Sigmoid colon (tissue), 7 donors: ENCODE measurements at places on chromosomes 3 and 15. TPM values are rescaled to one million over a fixed set of nuclear protein-coding genes. Genes with fewer than 3 reads are reported as not detected.

The FEZF2 gene
- polyA plus RNA-seq: not detected

The RTP3 gene
- polyA plus RNA-seq: not detected

The MYL3 gene
- 8.4 TPM for polyA plus RNA-seq

The NUSAP1 gene
- 34.7 TPM for polyA plus RNA-seq

The REC114 gene
- polyA plus RNA-seq: not detected

The RHCG gene
- polyA plus RNA-seq: 3.0 TPM

The PTPRG gene
- polyA plus RNA-seq: 1.2 TPM

The TMEM44 gene
- 25.7 TPM for polyA plus RNA-seq

The SEMA3B gene
- polyA plus RNA-seq: 15.3 TPM

The KLHL6 gene
- 10.3 TPM for polyA plus RNA-seq

The ECE2 gene
- not detected for polyA plus RNA-seq

The C3orf20 gene
- not detected for polyA plus RNA-seq

The TLE3 gene
- 21.0 TPM for polyA plus RNA-seq

The RYR3 gene
- 0.38 TPM for polyA plus RNA-seq

The MTHFS gene
- 46.2 TPM for polyA plus RNA-seq

The ADAMTS17 gene
- 1.4 TPM for polyA plus RNA-seq

The PRSS50 gene
- polyA plus RNA-seq: 0.03 TPM

The NANOGP8 gene
- polyA plus RNA-seq: not detected

The KNG1 gene
- polyA plus RNA-seq: not detected

The GRIP2 gene
- polyA plus RNA-seq: 0.90 TPM

The UBXN7 gene
- 4.2 TPM for polyA plus RNA-seq

The GHSR gene
- polyA plus RNA-seq: not detected

The MYO9A gene
- 3.0 TPM for polyA plus RNA-seq

The GPR27 gene
- polyA plus RNA-seq: 0.60 TPM

The TGM4 gene
- polyA plus RNA-seq: not detected

The EHHADH gene
- polyA plus RNA-seq: 20.8 TPM

The GPR62 gene
- polyA plus RNA-seq: not detected

The GRAMD2A gene
- not detected for polyA plus RNA-seq

The EOMES gene
- 0.67 TPM for polyA plus RNA-seq

The DUOX2 gene
- polyA plus RNA-seq: 0.92 TPM

The ARL14 gene
- polyA plus RNA-seq: 144 TPM

The RTP4 gene
- 7.9 TPM for polyA plus RNA-seq

The CHAC1 gene
- polyA plus RNA-seq: 8.3 TPM

The CFAP91 gene
- polyA plus RNA-seq: 0.92 TPM

The DTWD1 gene
- 16.2 TPM for polyA plus RNA-seq

The CFAP92 gene
- not detected for polyA plus RNA-seq

The CTXN2 gene
- 0.13 TPM for polyA plus RNA-seq

The ACTRT3 gene
- 0.69 TPM for polyA plus RNA-seq
